Sigmoid colon (tissue), 7 donors: ENCODE measurements at places on chromosomes 2 and 18. TPM values are rescaled to one million over a fixed set of nuclear protein-coding genes. Genes with fewer than 3 reads are reported as not detected.

Gene ANKRD29
- 3.0 TPM for total RNA-seq

DNA sequence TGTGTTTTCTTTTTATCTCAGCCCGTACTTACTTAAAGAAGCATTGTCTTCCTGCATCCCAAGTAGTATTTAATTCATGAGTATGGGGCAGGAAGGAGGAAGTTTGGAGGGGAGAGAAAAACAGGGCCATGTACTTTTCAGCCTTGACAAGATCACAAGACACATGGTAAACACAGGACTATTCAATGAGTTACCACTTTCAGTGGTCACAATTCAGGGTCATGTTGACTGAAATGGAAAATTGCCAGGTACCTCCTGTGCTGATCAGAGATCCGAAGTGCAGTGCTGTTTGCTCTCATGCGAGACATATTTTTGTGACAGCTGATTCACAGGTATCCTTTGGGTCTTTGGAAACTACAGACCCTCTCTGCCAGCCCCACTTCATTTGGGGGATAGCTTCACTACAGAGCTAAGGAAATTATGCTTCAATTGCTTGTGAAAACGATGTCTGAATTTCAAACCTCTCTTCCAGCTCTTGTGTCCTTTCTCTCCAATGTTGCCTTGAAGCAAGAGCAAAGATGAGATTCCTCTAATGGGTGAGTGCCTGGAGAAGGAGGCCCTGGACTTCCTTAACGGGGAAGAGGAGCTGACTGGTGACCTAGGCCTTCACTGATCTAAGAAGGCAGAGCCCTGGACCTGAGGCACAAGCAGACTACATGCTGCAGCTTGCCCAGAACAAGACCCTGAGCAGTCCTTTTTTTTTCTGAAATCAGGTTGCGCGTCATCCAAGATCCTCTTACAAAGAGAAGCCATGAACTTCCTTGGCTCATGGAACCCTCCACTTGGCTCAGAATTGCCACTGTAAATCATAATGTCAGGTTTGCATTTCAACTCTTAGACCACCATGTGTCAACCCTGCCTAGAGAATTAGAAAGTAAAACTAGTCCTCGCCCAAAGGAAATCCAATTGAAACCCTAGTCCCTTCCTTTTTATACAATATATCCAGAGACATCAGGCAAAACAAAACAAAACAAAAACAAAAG, 44.1 kb downstream of the EVA1A start:
- H3K27me3 ChIP-seq, result no peaks in the 10 kb centered on the region
- DNase-seq, result no peak
- H3K4me1 ChIP-seq, result no peaks in the 10 kb centered on the region
- H3K4me3 ChIP-seq, result no peak overlapping the region

DNA sequence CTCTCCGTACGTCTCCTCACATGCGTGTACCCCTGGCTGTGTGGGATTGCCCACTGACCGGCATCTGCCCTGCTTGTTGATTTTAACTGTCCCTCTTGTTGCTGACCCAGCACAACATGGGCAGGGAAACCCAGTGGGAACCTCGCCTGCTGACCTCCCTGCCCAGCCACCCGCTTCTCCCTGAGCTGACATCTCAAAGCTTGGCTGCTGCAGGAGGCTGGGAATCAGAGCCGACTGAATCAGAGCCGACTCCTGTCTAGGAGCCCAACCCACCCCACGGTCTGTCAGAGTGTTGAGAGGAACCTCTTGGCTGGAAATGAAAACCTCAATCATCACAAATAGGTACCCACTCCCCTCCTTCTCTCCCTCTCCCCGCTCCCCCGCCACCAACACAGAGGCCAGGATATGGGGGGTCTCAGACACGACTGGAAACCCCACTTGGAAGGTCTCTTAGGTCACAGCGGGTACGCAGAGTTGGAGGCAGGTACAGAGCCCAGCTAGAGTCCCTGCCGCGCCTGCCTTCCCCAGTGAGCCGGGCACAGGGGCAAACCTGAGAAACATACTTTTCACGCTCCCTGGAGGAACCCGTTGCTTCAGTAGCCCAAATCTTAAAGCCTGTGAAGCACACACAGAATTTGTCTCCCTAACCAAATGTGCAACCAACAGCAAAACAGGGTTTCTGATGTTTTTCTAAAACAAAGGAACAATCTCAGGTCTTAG, 784 bp downstream of the EDAR start:
- peaks cover 5% of the 10 kb centered on the region for H3K4me1 ChIP-seq
- H3K36me3 ChIP-seq, result no peaks in the 10 kb centered on the region
- H3K27ac ChIP-seq, result no peak overlapping the region
- no peak for DNase-seq
- H3K27me3 ChIP-seq, result peaks cover 6% of the 10 kb centered on the region
- no peak overlapping the region for H3K4me3 ChIP-seq

Gene ZAP70
- 1.9 TPM for total RNA-seq

Gene ATG9A
- total RNA-seq, result 29.6 TPM

- H3K4me1 ChIP-seq, result no peaks in the 10 kb centered on the region
- H3K27ac ChIP-seq, result no peak overlapping the region
- no peaks in the 10 kb centered on the region for H3K27me3 ChIP-seq
- H3K4me3 ChIP-seq, result no peak overlapping the region
- no peaks in the 10 kb centered on the region for H3K36me3 ChIP-seq
- DNase-seq, result no peak
Measured at GRCh38 chr2:129820908-129821307, 158.6 kb upstream of the RAB6C start.

Gene SULT1C4
- total RNA-seq, result 2.6 TPM

- H3K36me3 ChIP-seq, result no peaks in the 10 kb centered on the region
- H3K27me3 ChIP-seq, result no peaks in the 10 kb centered on the region
- no peak overlapping the region for H3K4me3 ChIP-seq
- H3K4me1 ChIP-seq, result peaks cover 19% of the 10 kb centered on the region
Measured at GRCh38 chr18:45439851-45440645, 175.2 kb upstream of the SLC14A2 start.

Gene PDE11A
- 16.8 TPM for total RNA-seq
